Fibroblast of skin of right quadriceps (primary cell): ENCODE measurements at places on chromosomes 6 and 20.

DNA sequence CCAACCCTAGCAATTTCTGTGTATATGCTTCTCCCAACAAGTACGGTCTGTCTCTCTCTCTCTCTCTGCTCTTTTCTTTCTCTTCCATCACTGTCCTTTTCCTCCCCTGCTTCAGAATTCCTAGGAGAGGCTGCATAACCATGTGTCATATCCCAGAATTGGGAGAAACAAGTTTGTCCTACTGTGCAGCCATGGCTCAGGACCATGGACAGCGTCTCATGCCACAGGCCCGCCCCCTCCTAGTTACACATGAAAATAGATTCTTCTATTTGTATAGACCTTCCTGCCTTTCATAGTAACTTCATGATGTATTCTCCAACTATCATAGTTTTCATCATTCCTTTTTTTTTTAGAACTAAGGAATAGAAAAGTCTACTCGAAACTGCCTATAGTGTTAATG is 98.0 kb downstream of the FNDC1 start:
- DNase-seq, result no peak

- DNase-seq, result no peak
Measured at GRCh38 chr6:98525860-98526259, 308.5 kb upstream of the POU3F2 start.

DNA sequence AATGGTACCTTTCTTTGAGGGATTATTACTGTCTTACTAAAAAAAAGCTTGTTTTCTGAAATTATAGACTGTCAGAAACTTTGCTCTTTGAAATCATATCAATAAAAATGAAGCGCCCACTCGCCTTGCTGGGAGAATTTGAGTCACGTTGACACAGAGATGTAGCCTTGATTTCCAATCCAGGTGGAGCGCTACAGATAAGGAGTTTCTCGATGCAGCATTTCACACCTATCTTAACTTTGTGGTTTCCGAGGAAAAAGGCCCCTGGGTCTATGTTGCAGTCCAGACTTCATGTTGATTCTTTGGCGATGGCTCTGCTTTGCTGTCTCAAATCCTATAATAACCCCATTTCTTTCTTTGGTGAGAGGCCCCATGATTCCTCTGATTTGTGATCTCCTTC is 158.1 kb upstream of the ARG1 start:
- DNase-seq, result no peak

- no peak for DNase-seq
Measured at GRCh38 chr6:25619217-25619616, 32.8 kb upstream of the SCGN start.

GRCh38 chr6:170041526-170041925 is 249.4 kb downstream of the DLL1 start:
- no peak for DNase-seq

DNA sequence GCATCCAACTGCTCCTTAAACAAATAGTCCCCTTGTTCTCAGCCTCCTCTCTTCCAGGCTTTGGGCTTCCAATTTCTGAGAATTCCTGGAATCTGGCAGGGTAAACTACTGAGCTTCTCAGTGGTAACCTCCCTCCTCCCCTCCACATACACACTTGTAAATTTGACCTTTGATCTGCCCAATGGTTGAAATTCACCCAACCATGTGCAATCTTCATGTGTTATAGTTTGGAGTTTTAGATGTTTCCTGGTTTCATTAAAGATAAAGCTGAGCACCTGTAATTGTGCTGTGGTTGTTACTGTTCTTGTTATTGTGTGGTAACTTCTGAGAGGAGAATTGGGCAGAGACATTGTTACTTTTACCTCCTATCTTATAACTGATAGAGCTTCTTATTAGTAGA is 328.4 kb downstream of the TPBG start:
- DNase-seq, result no peak

DNA sequence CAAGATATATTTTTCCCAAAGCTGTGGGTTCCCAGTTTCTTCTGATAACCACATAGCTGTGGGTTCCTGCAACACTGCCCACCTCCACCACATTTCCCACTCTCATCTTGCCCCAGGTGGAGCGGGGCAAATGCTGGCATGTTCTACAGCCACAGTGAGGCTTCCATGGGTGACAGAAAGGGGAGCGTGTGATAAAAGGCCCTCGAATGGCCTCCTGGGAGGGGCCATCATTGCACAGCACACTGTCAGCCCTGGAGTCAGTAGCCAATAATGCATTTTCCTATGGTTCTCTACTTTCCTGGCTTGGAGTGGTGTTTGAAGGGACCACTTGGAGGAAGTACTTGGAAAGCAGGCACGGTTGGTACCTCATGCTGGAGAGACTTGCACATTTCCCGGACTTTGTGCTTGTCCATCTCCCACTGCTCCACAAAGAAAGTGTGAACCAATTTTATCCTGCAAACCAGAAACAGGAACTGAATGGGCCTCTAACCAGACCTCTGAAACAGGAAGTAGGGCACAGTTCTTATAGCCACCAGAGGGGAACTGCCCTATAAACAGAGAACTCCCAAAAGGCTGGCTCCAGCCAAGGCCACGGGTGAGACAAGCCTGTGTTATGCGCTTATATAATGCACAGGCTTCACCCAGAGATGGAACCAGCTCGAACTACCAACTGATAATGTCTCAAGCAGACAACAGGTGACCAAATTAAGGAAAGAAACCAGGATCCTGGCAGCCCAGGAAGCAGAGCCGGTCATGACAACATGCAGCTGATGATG is 8.6 kb downstream of the MAP3K5 start:
- no peak for DNase-seq
